ENCODE measurements at places on chromosomes 16 and 17.

- no peak for DNase-seq
These were observed 76.2 kb upstream of the KSR1 start for GRCh38 chr17:27379888-27380533.

DNA sequence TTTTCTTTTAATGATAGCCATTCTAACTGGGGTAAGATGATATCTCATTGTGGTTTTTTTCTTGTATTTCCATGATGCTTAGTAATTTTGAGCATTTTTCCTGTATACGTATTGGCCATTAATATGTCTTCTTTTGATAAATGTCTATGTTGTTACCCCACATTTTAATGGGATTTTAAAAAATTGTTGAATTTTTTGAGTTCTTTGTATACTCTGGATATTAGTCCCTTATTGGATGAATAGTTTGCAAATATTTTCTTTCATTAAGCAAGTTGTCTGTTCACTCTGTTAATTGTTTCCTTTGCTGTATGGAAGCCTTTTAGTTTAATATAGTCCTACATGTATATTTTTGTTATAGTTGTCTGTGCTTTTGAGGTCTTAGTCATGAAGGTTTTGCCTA is 79.8 kb downstream of the BCAS3 start:
- no peak for DNase-seq

GRCh38 chr16:17206712-17207111 is 264.0 kb downstream of the XYLT1 start:
- no peak for DNase-seq

DNA sequence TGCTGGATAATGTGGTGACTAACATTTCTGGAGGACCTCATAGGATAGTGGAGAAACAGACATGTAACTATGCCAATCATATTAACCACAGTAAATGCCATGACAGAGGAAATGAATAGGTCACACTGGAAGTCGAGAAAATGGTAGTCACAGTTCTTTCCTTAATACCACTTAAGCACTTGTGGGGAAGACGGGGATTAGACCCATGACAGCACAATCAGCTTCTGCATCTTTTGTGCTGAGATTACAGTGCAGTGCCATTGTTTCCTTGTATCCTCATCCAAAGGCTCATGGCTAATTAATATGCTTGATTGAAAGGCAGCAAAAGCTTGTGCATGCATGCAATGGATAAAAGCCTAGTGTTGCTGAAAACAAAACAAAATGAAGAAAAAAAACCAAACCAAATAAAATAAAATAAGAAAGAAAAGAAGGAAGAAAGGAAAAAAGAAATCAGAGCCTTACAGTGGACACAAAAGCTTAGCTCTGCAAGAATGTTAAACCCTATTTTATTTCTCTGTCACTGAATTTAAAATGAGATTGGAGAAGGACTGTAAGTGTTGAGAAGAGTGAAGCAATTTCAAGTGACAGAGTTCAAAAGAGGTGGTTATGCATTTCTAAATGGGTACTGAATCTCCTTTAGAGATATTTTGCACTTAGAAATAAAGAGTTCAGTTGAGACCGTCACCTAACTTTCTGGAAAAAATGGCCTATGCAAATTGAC is 1011.9 kb downstream of the CDH8 start:
- no peak for DNase-seq

DNA sequence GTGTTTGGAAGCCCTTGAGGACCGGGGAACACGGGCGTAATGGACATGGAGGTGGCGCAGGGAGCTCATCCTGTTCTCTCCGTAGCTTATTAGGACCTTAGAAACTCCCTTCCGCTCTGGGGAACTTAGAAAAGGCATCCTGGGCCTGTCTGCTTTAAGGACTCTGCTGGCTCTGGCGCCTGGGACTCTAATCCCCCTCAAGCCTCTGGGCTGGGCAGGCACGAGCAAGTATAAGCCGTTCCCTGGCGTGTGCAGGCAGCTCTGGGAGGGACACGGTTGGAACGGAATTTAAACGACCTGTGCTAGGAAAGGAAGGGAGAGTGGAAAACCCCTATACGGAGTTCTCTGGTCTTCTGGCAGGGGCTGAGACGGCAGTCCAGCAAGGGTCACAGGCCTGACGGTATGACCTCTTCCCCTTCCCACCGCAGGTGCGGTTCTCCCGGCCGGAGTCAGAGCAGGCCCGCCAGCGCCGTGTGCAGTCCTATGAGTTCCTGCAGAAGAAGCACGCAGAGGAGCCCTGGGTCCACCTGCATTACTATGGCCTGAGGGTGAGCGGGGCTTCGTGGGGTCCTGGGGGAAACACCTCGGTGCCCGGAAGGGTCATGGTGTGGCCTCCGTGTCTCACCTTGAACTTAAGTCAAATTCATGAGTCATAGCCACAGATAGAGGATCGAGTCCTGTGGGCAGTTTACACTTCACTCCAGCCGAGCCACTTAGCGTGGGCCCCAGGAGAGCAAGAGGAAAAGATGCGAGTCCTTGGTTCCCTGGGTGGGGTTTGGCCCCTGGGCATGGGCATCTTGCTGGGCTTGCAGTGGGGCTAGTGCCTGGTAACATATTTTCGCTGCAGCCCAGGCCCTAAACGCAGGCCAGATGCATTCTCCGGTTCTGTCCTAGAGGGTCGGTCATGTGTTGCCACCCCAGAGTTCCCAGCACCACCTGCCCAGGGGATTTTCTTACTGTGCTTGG is 17.7 kb downstream of the POLR3E start:
- no peak for DNase-seq

GRCh38 chr17:14366199-14366598 is 65.3 kb downstream of the HS3ST3B1 start:
- no peak for DNase-seq

GRCh38 chr17:40993839-40994238 is at the start of gene KRTAP3-3:
TSS of gene KRTAP3-3 (minus strand) at chr17:40994164. CDS start at chr17:40994097, 67 bp downstream.
- no peak for DNase-seq

DNA sequence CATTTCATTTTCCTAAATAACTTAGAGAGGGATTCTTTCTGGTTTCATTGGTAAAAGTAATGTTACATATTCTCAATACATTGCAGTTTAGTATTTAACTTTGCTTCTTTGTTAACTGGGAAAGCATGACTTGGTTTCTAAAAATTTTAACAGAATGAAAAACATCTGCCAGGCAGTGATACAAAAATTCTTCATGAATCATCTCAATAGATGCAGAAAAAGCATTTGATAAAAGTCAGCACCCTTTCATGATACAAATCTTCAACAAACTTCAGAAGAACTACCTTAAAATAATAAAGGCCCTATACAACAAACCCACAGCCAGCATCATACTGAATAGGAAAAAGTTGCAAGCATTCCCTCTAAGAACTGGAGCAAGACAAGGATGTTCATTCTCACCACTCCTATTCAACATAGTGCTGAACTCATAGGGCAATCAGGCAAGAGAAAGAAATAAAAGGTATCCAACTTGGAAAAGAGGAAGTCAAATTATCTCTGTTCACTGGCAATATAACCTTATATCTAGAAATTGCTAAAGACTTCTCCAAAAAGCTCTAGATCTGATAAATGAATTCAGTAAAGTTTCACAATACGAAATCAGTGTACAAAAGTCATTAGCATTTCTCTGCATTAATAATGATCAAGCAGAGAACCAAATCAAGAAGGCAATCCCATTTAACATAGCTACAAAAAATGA is 50.4 kb downstream of the SLFN5 start:
- DNase-seq: no peak

DNA sequence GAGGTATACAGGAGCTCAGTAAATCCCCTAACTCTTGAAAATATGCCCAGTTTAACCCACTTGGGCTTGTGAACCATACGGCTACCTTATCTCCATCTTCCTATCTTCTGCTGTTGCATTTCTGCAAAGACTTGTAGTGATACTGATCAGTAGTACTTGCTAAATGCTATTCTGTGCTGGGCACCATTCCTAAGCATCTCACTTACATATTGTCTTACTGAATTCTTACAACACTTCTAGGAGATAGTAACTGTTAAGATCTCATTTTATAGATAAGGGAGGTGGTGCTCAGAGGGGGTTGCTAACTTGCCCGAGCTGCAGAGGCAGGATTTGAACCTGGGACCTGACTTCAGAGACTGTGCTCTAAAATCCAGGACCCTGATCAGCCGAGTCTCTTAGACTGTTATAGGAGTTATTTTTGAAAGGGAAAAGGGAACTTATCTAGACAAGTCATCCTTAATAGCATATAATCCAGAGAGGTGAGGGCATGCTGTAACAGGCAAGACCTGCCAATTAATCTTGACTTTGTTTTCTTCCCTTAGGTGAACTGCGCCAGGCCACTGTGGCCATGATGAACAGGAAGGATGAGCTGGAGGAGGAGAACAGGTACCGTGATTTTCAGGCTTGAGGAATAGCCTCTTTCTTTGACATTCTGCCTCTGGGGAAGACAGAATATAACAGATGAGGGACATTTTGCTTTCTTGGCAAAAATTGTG is 149.7 kb downstream of the SNX29 start:
- DNase-seq: no peak

GRCh38 chr17:39755554-39756379 is 18.0 kb downstream of the GRB7 start:
- no peak for DNase-seq

- DNase-seq: peak; percentile 98
These were observed at the start of gene MAP2K3 for GRCh38 chr17:21284319-21285163. TSS of gene MAP2K3 (plus strand) at chr17:21284711. CDS start at chr17:21284921, 210 bp downstream.

- no peak for DNase-seq
These were observed 6.8 kb downstream of the ERAL1 start for GRCh38 chr17:28861393-28862203.
